ENCODE measurements at places on chromosomes 7 and 10. TPM values are rescaled to one million over a fixed set of nuclear protein-coding genes. Genes with fewer than 3 reads are reported as not detected.
A peak's percentile ranks its signal among the peaks of the same experiment; 100 is the strongest.

The NACAD gene
- 0.31 TPM for total RNA-seq

The SNCG gene
- not detected for total RNA-seq

DNA sequence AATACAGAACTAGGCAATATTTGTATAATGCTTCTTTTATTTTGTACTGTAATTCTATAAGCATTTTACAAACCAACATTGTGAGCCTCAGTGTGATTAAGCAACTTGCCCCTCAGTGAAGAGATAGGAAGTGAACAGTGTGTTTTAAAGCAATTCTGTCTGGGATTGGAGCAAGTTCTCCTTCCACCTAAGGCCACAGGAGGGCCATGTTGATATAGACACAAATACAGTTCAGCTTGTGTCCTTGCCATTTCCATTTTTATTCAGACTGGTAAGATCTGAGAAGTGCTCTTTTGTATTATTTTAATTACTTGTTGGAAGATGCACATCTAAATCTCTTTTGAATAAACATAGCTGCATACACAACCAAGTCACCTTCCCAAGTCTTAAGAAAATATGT is 416.3 kb upstream of the COBL start:
- no peak for DNase-seq

DNA sequence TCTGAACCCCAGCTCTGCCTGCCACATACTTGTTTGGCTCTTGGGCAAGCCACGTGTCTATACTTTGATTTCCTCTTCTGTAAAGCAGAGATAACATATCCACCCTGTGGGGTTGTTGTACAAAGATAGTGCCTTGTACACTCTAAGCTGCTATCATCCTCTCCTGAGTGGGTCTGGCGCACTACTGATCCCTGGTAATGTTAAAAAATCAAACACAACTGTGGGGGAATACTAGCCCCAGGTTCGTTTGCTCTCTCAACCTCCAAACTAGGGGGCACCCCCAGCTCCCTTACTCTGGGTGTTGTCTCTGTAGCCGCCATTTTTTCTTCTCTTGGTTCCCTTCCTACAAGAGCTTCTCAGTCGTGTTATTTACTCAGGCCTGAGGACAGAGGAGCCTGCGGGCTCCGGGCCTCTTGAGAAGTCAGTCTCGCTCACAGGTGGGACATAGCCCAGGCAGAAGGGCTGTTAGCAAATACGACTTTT is 1.0 kb downstream of the POLM start:
- DNase-seq = peak; percentile 64

The MKX gene
- total RNA-seq = 1.1 TPM

DNA sequence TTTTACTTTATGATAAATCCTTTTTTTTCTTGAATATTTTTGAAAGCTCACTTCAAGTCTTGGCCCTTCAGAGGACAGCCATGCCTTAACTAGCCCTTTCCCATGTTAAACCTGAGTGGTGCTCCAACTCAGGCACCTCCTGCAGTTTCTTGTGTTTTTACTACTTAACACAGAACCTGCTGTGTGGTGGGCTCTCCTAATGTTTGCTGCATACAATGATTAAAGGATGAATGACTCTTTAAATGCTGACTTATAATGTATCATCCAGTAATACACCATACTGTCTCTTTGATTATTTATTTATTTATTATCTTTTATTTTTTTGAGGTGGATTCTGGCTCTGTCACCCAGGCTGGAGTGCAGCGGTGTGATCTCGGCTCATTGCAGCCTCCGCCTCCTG is 179.4 kb downstream of the SEMA3E start:
- DNase-seq = no peak

The HACD1 gene
- 2.6 TPM for total RNA-seq

GRCh38 chr7:13991791-13992595 is 2.5 kb upstream of the ETV1 start:
- no peak for DNase-seq

DNA sequence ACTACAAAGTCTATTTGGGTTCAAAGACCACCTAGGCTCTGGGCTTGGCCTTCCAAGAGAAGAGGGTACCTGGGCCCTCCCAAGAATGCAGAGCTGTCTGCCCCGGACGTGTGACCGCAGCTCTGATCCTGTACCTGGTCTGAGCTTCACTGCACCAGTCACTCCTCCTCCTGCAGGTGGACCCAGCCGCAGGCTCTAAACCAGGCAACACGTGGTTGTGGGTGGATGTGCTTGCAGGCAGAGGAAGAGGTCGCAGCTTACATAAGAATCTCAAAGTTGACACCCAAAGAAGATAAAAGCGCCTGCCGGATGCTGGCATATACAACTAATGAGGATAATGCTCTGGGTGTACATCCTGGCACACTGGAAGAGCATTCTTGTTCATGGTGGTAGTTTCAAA is 9.4 kb upstream of the PFKP start:
- no peak for DNase-seq

- no peak for DNase-seq
These were observed 7.2 kb downstream of the GCC1 start for GRCh38 chr7:127578036-127578684.

DNA sequence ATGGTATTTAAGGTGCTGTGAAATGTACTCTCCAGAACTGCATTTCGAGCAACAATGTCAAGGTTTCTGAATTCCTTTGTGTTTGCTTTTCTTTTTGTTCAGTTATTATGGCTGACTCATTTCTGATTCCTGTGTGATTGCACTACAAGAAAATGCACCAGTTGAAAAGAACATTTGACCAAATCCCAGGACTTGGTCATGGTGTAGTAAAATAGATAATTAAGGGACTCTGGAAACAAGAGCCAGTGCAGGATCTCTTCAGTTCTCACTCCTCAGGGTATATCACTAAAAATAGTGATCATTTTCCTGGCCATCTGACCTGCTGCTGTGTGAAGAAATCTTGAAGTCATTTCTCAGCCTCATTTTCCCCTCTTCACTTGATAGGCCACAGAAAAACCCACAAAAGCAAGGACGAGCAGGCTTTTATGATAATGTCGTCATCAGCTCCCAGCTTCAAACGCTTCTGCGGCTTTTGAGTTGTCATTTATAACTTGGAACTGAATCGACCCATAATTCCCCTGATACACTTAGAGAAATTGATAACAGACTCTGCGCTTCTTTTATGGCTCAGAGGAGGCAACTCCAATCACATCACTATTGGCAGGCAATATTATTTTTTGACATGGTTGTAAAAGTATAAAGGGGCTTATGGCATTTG is 274.7 kb downstream of the HDAC9 start:
- DNase-seq = no peak

DNA sequence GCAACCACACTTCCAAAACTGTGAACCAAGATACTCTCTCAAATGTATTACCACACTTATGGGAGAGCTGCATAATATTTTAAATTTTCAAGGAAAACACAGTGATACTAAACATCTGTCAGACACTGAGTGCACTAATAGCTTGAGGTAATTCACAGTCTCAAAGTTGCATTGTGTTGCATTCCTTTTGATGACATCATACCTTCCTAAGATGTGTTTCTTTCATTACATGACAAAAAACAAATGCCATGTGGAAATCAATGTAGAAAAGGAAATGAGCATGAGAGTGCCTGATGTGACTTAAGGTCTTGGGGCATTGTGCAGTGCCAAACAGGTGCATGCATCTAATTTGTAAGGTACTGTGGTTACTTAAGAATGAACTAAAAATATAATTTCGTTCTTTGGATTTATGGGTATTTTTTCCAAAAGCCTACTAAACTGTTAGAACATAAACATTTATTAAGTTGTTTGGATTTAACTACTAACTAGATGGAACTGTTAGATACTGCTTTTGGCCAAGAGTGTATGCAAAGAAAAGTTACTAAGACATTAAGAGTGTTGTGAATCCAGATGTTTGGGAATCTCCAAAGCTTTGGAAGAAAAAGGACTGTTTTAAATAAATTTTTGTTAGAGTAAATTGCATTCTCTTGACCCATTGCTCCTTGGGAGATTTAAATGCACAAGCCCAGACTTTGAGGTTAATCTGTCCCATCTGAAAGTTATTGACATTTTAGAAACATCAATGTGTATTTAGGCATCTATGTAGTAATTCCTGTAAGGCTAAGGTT is 496.2 kb upstream of the SEMA3D start:
- no peak for DNase-seq

- no peak for DNase-seq
These were observed 605.1 kb downstream of the SORCS1 start for GRCh38 chr10:106559442-106559841.

- no peak for DNase-seq
These were observed 4.0 kb upstream of the SLC29A4 start for GRCh38 chr7:5278766-5279165.

DNA sequence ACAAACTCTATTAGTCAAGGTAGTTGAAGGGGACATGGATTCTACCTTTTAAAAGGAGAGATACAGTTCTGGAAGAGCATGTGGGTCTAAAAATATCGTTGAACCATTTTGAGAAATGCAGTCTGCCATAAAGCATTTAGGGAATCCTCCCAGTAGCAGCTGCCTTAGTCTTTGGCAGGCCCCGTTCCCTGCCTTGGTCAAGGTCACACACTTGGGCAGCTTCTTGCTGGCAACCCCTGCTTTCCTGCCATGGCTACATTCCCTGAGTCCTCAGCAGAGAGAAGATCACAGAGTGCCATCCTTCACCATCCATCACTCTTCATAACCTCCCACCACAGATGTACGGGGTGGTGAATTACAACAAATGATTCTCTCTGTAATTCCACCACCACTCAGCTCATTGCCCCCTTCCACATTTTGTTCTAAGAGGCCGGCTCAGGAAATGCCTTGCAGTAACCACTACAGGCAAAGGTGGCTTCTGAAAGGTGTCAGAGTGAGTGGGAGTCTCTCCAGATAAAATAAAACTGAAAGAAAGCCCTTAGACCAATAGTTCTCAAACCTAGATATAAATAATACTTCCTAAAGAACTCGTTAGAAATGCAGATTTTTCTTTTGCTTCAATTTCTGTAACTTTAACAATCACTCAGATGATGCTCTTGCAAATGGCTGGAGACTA is 121.4 kb upstream of the STK17A start:
- no peak for DNase-seq

GRCh38 chr10:13180788-13181187 is 19.4 kb downstream of the MCM10 start:
- DNase-seq = no peak

- no peak for DNase-seq
These were observed 6.5 kb downstream of the TSPAN15 start for GRCh38 chr10:69457771-69458237.

GRCh38 chr7:40015790-40016296 is 65.8 kb downstream of the CDK13 start:
- DNase-seq = peak; percentile 20

The C1QL3 gene
- not detected for total RNA-seq
